ENCODE measurements at places on chromosomes 16 and 17. TPM values are rescaled to one million over a fixed set of nuclear protein-coding genes. Genes with fewer than 3 reads are reported as not detected.

DNA sequence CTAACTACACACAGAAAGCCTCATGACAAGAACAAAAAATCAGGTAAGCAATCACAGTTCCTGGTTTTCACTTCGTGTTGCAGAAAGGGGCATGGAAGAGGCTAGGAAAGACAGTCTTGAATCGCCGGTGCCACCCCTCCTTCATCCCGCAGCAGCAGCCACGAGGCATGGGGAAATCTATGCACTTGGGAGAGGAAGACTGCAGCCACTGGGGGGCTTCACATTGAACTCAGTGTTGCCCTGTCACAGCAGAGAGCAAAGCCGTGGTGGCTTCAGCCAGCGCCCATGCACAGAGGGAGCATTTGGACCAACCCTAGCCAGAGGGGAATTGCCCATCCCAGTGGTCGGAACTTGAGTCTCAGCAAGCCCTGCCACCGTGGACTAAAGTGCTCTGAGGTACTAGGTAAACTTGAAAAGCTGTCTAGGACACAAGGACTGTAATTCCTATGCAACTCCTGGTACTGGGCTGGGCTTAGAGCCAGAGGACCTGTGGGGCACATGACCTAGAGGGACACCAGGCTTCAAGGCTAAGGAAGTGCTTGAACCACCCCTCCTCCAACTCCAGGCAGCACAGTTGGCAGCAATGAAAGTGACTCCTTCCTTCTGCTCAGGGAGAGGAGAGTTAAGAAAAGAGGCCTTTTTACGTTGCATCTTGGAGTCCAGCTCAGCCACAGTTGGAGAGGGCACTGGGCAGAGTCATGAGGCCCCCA is 35.2 kb upstream of the ATP2C2 start:
- no peak for DNase-seq

- no peak for DNase-seq
Observed at GRCh38 chr17:71455219-71455618, 665.6 kb upstream of the SOX9 start.

- DNase-seq: no peak
Observed at GRCh38 chr17:80839970-80840369, 151.7 kb upstream of the CHMP6 start.

GRCh38 chr17:82333279-82334171 is at the start of gene SECTM1:
TSS of gene SECTM1 (minus strand) at chr17:82333766. CDS start at chr17:82327240, 6,526 bp downstream.
- DNase-seq: no peak

- DNase-seq: peak; percentile 39
Observed at GRCh38 chr17:181245-182049, at the start of gene DOC2B. TSS of gene DOC2B (minus strand) at chr17:181650. CDS start at chr17:181479, 171 bp downstream.

- no peak for DNase-seq
Observed at GRCh38 chr16:70573451-70574121, 50.0 kb downstream of the SF3B3 start.

DNA sequence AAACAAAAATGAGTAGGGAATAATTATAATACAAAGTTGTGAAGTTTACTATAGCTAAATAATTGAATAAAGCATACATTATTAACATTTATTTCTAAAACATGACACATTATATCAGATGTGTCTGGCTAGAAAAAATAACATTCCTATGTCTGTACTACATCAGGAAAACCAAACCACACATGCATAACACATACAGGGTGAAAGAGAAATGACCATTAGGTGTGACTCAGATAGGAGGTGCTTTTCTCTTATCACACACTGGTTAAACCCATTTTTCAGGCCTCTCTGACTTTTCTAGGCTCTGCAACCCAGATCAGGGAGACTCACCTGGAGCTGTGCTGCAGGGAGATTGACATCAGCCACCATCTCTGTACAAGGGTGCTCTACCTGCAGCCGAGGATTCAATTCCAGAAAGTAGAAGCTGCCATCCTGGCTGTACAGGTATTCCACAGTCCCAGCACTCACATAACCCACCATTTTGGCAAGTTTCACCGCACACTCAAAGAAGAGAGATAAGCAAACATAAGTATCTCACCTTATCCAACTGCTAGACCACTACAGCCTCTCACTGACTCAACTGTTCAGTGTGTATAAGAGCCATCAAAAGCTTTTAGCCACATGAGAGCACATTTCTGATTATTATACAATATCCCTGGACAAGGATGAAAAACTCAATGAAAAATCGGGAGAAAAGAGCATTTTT is 116.6 kb upstream of the C17orf78 start:
- no peak for DNase-seq

DNA sequence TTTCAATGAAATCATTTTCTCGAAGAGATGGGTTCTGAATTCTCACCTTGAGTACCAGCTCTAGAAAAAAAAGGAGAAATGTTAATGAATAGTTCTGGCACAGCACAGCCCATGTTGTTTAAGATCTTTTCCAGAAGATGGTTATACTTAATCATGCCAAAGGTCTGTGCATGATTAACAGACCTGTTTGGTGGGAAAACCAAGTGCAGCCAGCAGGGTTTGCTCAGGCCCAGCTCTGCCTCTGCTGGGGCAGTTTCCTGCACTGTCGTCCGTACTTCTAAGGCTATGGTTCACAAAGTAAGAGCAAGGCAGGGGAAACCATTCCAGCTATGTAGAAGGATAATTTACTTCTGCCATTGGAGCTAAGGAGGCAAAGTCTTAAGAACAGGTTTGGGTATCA is 10.7 kb downstream of the ANKRD40 start:
- DNase-seq: no peak

GRCh38 chr16:4548124-4548523 is 8.0 kb upstream of the C16orf96 start:
- no peak for DNase-seq

- DNase-seq: no peak
Observed at GRCh38 chr17:29569245-29569950, 897 bp downstream of the TP53I13 start.

GRCh38 chr16:50498431-50499155 is 49.6 kb upstream of the NKD1 start:
- no peak for DNase-seq

DNA sequence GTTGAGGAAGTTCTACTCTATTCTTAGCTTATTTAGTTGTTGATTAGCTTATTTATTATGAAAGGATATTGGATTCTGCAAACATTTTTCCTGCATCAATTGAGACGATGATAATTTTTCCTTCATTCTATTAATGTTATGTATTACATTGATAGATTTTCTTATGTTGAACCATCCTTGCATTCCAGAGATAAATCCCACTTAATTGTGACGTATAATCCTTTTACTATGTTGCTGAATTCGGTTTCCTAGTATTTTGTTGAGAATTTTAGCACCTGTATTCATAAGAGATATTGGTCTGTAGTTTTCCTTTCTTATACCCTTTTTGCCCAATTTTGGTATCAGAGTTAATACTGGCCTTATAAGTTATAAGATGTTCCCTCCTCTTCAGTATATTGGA is 47.6 kb upstream of the BRD7 start:
- no peak for DNase-seq

GRCh38 chr17:49486012-49486641 is 9.0 kb upstream of the NGFR start:
- DNase-seq: no peak

- no peak for DNase-seq
Observed at GRCh38 chr17:77437017-77437416, 296.2 kb downstream of the SEC14L1 start.

DNA sequence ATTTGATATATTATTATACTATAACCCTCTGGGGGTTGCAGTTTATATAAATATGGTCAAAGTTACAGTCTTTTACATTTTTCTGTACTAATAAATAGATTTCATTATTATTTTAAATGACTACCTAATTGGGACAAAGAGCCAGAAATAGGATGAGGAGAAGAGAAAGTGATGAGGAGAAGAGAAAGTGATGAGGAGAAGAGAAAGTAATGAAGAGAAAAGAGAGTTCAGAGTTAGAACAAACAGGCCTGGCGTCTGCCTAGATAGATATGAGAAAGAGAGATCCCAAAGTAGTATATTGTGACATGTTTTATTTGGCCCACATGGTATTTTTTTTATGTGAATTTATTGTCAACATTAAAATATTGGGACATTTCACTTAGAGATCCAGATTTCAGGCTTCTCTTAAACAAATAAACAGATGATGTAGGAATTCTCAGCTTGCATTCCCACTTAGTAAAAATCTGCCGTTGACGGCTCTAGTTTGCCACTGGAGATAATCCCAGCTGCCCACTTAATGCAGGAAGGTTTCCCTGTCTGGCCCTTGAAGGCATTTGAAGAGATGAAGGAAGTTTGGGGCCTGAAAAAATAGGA is 210.7 kb downstream of the STX8 start:
- DNase-seq: no peak

DNA sequence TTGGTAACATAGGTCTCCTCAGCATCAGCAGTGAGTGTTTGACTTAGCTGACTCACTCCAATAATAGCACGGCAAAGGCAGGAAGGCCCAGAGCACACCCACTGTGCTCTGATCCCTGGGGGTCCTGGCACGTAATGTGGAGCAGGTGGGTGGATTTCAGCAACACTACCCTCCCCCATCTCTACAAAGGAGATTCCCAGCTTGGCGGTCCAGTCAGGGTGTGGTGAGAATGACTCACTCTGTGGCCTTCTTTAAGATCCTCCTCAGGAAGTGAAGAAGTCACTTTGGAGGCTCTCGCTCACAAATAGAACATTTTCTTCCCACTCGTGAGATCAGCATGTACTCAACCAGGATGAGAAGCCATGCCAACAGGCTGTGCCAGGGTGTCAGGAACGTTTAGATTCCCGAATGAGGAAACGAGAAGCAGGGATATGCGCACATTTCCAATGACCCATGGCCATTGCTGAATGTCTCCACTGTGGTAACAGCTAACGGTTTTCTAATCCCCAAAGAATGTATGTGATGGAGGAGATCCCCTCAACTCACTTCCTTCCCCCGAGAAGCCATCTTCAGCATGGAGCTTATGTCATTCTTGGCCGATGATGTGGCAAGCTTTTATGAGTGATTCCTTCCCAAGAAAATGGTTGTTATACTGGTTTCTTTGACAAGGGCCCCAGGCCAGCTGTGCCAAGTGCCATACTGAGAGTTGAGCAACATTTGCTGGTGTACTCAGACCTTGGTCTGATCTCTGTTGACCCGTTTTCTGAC is 365.2 kb downstream of the C16orf95 start:
- no peak for DNase-seq

DNA sequence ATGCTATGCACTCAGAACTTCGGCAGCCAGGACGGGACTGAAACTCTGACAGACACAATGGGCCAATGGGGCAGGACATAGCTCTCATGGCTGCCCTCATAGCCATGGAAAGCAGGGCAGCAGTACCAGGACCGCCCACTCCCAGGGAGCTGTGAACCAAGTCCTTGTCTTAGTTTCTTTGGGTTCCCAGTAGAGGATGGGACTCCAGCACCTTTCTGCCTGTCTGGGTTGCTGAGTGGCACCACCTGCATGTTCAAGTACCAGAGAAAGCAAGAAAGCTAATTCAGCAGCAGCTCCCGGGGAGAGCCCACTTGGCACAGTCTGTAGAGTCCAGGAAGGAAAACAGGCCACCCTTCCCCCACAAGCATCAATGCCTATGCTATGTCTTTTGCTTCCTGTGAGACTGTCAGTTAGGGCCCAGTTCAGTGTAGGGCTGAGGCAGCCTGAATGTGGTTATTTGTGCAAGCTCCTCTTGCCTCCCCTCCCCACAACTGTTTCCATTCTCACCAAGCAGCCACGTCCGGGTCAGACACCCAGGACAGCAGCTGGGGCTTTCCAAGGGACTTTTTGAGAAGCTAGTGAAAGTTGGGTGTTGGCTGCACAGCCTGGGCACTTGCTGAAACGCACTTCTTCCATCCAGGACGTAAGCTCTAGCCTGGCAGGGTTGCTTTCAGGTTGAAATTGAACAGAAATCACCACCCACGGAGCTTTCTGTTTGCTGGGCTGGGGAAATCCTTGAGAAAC is 7.8 kb downstream of the SUPT4H1 start:
- DNase-seq: peak; percentile 75

DNA sequence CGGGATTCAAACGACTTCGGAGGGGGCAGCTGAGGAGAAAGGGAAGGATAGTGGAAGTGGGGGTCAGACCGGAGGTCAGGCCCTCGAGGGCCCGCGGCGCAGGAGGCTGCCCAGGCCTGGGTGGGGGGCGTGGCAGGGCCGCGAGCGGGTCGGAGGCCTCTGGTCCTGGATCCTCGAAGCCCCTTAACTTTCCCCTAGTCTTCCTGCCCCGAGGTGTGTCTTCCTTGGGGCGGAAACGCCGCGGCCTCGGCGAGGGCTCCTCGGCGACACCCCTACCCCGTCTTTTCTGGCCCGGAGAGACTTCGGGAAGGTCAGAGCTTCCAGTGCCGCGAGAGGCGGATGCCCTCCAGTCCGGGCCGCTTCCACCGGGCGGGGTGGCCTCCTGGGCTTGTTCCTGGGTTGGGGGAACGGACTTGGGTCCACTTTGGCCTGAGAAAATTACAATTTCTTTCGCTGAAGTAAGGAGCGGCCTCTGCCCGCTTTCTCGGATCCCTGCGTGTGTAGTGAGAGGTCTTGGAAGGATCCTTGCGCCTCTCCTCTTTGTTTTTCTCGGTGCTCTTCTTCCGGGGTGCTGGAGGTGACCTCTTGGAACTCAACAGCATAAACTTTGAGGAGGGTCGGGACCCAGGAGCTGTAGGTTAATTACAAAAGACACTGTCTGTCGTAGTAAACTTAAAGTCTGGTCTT is 491 bp downstream of the IST1 start:
- peak; percentile 45 for DNase-seq

The GAS2L2 gene
- total RNA-seq: 0.19 TPM

The SLC35G6 gene
- total RNA-seq: 0.17 TPM

The IRF8 gene
- 11.3 TPM for total RNA-seq

The VPS9D1 gene
- total RNA-seq: 21.8 TPM

The KRTAP4-5 gene
- total RNA-seq: not detected

The CES4A gene
- total RNA-seq: 16.0 TPM

The HBQ1 gene
- not detected for total RNA-seq

The PLA2G10 gene
- total RNA-seq: not detected
